Cortex of kidney (tissue), 1 donor: ENCODE measurements at places on chromosomes 11 and 22.

GRCh38 chr11:112795142-112795815 lies 165.9 kb upstream of the NCAM1 start:
- DNase-seq, result no peak

DNA sequence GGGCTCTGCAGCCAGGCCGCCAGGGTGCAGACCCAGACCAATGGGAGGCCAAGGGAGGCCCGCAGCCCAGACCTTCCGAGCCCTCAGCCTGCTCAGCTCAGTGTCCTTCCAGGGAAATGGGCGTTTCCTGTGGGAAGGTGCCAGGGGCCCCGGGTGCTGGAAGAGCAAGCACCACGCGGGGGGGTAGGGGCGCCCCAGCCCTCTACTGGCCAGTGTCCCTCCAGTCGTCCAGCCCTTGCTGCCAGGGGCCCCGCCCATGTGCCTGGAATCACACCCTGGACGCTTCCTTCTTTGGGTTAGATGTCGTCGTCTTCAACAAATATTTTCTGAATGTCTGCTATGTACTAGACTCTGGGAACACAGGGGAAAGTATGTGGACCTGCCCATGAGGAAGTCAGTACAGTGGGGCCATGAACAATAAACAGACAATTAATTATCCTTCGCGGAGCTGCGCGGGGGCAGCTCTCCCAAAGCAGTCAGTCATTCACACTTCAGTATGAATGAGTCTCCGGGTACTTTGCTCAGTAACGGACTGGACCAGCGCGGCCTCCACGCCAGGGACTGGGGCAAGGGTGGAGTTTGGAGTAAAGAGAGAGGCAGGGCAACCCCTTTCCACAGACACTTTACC lies 60.2 kb downstream of the CDKN1C start:
- DNase-seq, result no peak

DNA sequence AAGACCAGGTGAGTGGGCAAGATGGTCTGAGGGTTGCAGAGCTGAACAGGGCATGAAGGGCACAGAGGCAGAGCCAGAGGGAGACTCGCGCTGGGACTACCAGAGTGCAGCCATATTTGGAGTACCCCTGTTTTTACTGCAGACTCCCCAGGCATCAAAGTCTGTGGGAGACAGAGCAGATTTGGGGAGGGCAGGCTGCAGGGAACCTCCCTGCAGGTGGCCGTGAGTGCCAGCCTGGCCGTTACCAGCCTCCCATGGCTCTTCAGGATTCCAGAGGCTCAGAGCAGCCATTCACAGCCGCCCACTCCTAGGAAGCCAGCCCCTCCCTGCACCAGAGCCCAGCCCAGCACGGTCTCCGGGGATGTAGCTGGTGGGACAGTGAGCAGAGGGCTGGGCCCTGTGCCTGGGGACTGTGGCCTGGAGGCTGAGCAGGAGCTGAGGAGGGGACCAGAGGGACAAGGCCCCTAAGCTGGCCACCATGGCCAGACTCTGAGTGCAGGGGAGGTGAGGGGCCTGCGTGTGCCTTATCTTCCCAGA lies at the start of gene SEPTIN3:
Gene SEPTIN3 (plus strand): TSS at position 334 of the 537 bp plus-strand sequence. CDS start 2,050 bp downstream, outside the sequence.
- no peak for DNase-seq

- no peak for DNase-seq
Measured at GRCh38 chr11:119362741-119363080, 16.2 kb upstream of the MFRP start.

DNA sequence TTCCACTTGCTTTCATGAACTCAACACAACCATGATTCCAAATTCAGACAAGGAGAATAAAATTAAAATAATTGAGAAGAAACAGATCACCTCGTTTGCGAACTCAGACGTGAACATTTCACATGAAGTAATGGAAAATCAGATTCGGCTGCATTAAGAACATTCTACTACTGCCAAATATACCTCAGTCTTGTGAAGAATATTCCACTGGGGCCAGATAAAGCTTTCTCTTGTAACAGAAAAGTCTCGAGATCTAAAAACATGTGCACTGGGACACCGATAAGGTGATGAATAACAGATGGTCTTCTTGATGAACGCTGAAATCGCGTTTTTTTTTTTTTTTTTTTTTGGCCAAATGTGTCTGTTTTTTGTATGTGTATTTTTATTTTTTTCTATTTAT lies 761.1 kb downstream of the BRD1 start:
- no peak for DNase-seq

GRCh38 chr11:23875176-23875850 lies 621.5 kb upstream of the LUZP2 start:
- DNase-seq, result no peak

GRCh38 chr11:57343825-57344224 lies 5.7 kb downstream of the P2RX3 start:
- no peak for DNase-seq

DNA sequence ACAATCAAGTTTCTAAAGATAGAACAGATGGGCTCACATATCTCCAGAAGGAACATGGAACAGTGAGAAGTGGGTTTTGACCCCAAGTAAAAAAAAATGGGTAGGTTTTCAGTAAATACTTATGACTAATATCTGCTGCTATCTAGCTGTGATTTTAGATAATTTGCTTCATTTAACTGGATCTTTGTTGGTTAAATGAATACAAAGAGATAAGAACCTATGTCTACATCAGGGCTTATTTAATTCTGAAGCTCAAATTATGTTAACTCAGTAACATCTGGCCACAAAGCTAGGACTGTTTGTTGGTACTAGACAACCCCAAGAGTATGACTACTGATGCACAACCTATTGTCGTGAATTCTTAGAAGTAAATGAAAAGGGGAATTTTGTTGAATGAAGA lies 144.4 kb upstream of the SESN3 start:
- no peak for DNase-seq

DNA sequence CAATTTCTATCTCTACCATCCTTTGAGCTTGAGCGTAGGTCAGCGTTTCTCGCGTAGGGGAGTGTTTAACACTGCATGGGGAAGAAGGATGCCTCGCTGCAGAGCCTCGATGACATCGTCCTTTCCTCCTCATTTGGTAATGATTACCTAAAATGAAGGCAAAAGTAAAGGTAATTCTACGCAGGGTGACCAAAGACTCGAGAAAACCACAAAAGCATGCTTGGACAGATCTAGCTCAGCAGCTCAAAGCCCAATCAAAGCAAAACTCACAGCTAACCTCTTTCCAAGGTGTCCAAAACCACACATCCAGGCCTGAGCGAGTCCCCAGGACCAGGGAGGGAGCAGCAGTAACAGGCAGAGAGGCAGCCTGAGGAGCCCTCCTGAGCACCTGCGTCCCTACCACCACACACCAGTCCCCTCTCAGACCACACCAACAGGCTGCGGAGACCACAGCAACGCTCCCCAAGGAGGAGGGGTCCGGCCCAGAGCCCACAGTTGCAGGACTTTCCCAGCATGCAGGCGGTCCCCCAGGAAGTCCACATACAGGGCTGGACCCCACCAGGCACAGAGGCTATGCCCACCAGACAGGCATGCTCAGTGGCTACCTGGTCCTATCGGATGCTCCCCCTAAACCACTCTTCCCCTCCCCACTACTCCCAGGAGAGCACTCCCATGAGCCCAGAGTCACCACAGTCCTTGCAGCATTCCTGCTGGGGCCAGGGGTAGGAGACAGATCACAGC lies 3.3 kb downstream of the BRD1 start:
- DNase-seq, result no peak

- no peak for DNase-seq
Measured at GRCh38 chr22:35288116-35288515, 11.6 kb upstream of the TOM1 start.

DNA sequence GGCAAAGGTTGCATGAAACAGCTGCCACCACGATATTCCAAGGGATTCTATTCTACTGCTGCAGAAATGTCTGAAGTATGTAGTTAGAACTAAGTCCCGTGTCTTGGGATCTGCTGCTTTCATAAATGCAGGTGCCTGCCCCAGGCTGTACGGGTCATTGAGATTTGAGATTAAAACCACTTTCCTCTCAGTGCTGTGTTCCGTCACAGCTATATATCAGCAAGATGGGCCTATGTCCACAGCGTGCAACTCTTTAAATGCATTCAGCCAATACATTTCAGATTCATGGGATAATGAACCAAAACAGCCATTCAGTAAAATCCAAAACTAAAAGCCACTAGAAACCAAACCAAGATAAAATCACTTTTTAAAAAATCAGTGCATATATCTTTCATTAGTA lies 107.3 kb upstream of the LUZP2 start:
- no peak for DNase-seq

GRCh38 chr11:134346101-134346975 lies 14.6 kb downstream of the GLB1L2 start:
- no peak for DNase-seq

GRCh38 chr11:122037911-122038310 lies 78.1 kb downstream of the BLID start:
- no peak for DNase-seq
